Activated CD8-positive, alpha-beta memory T cell treated with anti-CD3 and anti-CD28 coated beads, Interleukin-2, amount 10 ng/mL, durations not matched to agents 7 days and 5 days (primary cell): ENCODE measurements at places on chromosomes 12 and 14. TPM values are rescaled to one million over a fixed set of nuclear protein-coding genes. Genes with fewer than 3 reads are reported as not detected.

DNA sequence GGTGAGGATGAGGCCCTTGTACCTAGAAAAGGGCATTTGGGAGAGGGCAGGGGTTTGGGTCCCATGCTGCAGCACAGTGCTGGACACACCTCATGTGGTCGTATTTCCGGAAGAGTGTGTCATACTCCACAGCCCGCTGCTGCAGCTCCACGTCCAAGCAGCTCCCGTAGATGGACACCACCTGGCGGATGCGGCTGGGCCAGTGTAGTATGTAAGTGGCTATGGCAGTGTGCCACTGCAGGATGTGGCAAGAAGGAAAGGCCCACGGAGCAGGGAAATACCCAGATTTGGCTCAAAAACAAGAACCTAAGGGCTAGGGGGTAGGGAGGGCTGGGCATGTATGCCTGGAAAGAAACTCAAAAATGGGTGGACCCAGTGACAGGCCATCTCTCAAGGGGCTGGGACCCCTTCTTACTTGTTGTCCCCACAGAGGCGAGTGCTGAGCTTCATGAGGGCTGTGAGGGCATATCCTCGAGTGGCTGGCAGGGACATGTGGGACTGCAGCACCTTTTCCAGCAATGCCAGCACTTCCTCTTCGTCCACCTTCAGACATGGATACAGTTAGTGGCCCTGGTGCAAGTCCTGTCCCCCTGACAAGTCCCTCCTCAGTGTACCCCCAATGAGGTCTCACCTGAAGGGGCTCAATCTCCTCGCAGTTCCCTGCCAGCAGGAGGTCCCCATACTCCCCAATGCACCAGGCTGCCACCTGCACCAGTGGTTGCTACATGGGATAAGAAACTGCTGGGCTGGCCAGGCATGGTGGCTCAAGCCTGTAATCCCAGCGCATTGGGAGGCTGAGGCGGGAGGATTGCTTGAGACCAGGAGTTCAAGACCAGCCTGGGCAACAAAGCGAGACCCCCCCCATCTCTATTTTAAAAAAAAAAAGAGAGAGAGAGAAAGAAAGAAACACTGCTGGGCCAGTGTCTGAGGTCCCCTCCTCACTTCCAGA is 5.4 kb downstream of the AP1G2 start:
- no peak for DNase-seq

GRCh38 chr14:102043251-102044025 is 43.4 kb downstream of the HSP90AA1 start:
- no peak for DNase-seq

- DNase-seq: no peak
These were observed 26.9 kb downstream of the CLMN start for GRCh38 chr14:95292660-95293425.

GRCh38 chr14:48890333-48890732 is 695.8 kb downstream of the RPS29 start:
- no peak for DNase-seq

- no peak for DNase-seq
These were observed 290.7 kb downstream of the ALG10B start for GRCh38 chr12:38607295-38607694.

The RNASE3 gene
- total RNA-seq: not detected

The ATL1 gene
- 2.2 TPM for total RNA-seq

DNA sequence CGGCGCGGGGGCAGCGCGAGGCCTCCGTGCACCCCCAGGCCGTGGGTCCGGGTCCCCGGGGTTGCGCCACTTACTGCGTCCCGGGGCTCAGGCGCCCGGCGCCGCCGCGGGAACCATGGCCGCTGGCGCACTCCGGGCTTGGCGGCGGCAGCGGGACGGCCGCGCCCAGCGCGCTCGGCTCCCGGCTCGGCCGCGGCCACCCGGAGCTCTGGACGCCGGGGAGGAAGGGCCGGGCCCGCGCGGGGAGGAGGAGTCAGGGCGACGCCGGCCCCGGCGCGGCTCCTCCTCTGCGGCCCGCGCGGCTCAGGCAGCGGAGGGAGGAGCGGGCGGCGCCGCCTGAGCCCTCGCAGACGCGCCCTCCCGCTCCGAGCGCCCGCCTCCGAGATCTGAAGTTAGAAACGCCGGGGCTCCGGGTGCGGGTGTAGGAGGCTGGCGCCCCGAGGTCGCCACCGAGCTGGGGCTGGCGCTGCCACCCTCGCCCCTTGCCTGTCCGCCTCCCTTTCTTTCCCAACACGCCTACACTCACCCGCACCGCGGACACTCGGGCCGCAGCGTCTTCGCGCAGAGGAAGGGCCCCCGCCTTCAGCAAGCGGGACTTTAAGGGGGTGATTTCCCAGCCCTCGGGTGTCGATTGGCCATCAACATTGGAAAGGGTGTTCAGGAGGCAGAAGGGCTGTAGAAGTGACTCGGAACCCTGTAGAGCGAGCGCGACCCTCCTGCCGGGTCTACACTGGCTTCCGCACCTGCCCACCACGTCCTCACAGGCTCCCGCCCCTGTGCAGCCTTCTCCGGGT is at the start of gene NIN:
Gene NIN, minus strand, starts transcription at position 231 of the 794 bp plus-strand sequence. CDS start 9,106 bp downstream, outside the sequence.
- DNase-seq: peak; percentile 79

The KIF5A gene
- total RNA-seq: 1.9 TPM

DNA sequence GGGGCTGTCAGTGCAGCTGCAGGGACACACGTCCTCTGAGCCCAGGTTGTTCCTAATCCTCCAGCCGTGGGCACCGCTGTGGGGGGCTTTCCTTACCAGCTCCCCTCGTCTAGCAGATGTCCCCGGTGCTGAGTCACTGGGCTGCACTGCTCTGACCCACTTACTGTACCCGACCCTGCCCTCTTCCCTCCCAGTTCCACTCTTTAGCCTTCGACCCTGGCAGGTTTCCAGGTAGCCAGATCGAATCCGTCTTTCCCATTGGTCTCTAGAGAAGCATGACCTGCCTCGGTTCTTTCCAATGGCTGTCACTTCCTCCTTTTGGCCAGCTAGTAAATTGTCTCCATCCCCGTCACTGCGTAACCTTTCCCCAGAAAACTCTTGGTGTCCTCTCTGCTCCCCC is 48.4 kb downstream of the ELK3 start:
- DNase-seq: no peak

The DNAJC22 gene
- 0.05 TPM for total RNA-seq

DNA sequence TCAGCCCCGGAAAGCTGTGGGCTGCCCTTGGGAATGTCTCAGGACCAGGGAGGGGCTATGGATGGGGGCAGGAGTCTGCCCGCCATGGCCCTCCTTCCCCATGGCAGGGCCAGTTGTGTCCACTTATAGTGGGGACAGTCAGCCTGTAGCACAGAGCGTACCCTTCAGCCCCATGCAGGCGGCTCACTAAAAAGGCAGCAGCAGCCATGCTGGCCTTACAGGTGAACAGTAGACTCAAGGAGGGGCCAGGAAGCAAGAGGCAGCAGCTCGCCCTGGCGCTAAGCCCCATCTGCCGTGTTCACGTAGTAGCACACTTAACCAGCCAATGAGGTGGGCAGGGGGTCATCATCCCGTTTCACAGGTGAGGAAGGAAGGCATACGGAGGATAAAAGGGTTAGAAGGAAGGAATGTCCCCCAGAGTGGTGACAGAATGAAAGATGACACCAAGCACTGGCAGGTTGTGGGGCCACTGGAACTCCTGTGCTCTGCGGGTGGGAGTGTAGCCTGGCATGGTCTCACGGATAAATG is 52.7 kb downstream of the FAM222A start:
- no peak for DNase-seq

DNA sequence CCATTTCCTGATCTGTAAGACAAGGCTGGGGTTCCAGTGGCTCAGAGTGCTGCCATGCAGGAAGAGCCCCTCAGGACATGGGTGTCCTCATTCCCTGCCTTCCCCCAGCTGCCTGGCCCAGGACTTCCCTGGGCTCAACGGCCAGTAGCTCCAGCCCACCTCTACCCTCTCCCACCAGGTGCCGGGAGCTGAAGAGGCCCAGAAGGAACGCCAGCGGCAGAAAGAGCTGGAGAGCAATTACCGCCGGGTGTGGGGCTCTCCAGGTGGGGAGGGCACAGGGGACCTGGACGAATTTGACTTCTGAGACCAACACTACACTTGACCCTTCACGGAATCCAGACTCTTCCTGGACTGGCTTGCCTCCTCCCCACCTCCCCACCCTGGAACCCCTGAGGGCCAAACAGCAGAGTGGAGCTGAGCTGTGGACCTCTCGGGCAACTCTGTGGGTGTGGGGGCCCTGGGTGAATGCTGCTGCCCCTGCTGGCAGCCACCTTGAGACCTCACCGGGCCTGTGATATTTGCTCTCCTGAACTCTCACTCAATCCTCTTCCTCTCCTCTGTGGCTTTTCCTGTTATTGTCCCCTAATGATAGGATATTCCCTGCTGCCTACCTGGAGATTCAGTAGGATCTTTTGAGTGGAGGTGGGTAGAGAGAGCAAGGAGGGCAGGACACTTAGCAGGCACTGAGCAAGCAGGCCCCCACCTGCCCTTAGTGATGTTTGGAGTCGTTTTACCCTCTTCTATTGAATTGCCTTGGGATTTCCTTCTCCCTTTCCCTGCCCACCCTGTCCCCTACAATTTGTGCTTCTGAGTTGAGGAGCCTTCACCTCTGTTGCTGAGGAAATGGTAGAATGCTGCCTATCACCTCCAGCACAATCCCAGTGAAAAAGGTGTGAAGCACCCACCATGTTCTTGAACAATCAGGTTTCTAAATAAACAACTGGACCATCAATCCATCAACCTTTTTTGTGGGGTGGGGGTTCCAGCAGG is 17.6 kb downstream of the AGAP2 start:
- DNase-seq: peak; percentile 32

- no peak for DNase-seq
These were observed 166.6 kb downstream of the KITLG start for GRCh38 chr12:88413646-88414045.

DNA sequence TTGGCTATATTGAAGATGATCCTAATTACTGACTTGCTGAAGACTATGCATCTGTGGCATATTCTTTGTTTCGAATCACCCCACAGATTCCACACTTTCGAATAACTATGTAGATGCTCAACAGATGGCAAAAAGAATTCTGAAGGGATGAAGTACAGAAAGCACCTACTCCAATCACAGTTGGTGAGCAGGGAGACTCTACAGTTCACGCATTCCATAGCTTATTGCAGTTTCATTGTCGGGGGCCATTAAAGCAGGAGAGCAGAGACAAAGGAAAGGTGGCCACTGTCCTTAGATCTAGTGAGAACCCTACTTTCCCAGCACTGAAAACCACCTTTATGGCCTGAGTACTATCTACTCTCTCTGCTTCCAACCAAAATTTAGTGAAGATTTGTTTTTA is 191.9 kb downstream of the STXBP6 start:
- no peak for DNase-seq

The PTCSC3 gene
- not detected for total RNA-seq

GRCh38 chr12:70581208-70581607 is 56.0 kb downstream of the PTPRB start:
- no peak for DNase-seq

DNA sequence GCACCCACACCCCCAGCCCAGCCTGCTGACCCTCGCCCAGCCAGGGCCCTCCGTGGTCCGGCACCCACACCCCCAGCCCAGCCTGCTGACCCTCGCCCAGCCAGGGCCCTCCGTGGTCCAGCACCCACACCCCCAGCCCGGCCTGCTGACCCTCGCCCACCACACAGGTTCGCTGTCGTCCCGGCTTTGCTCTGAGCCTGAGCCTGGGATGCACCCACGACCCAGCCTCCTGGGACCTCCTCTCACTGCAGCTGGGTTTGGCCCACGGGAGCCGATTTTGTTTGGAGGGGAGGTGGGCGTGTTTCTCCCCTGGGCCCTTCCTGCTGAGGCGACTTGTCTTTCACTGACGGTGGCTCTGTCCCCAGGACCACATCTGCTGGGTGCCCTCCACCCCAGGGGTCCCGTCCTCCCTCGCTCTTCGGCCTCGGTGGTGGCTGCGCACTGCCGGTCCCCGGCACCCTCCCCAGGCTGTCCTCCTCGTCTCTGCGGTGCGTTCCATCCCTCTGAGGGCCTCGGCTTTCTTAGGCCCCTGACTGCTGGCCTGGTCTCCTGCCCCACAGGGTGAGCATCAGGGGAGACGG is 83.8 kb downstream of the GALNT9 start:
- no peak for DNase-seq

The MYO1H gene
- not detected for total RNA-seq

GRCh38 chr14:57960946-57961785 is 95.3 kb upstream of the SLC35F4 start:
- no peak for DNase-seq

- peak; percentile 65 for DNase-seq
These were observed 65.3 kb downstream of the IFT43 start for GRCh38 chr14:76050797-76051392.

DNA sequence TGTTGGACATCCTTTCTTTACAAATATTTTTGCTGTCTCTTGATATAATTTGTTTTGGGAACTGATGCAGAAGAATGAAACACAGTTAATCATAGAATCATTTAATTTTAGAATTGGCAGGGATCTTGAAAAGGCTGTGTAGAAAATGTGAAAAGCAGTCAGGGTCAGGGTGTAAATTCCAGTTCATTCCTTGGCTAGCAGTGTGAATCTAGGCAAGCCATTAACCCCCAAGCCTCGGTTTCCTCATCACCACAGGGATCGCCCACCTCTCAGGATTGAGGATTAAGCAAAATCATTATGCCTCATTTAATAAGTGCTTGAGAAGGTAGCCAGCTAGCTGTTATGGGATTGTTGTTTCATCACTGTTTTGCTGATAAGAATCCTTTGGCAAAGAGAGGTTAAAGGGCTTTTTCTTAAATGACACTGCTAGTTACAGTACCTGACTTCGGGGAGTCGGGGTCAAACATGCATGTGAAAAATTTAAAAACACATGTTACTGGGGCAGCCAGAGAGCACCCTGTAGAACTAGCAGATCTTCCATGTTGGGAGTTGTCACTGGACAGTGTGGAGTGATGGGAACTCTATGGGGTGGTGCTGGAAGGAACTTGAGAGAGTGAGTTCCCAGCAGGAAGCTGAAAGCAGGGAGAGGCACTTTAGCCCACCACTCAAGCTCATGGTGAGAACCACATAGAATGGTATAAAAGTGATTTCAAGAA is 10.7 kb downstream of the TNFRSF1A start:
- DNase-seq: no peak

DNA sequence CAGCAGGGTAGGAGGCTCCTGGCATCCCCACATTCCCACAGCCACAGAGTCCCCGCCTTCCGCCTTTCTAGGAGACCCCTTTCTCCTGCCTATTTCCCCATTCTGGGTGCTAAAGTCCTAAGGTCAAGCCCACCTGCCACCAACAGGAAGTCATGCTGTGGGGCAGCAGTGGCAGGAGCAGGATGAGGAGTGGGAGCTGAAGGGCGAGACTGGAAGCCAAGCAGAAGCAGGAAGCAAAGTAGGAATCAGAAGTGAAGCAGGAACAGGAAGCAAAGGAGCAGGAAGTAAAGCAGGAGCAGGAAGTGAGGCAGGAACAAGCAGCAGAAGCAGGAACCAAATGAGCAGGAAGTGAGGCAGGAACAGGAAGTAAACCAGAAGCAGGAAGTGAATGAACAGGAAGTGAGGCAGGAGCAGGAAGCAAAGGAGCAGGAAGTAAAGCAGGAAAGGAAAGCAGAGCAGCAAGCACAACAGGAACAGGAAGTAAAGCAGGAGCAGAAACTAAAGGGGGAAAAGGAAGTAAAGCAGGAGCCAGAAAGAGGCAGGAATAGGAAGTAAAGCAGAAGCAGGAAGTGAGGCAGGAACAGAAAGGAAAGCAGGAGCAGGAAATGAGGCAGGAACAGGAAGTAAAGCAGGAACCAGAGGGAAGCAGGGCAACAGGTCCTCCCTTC is 38.3 kb upstream of the RIMBP2 start:
- DNase-seq: no peak

GRCh38 chr12:46773586-46774321 is 52.0 kb downstream of the SLC38A4 start:
- no peak for DNase-seq
